8988T (cell line): ENCODE measurements at places on chromosomes 2 and 18.
A peak's percentile ranks its signal among the peaks of the same experiment; 100 is the strongest.

DNA sequence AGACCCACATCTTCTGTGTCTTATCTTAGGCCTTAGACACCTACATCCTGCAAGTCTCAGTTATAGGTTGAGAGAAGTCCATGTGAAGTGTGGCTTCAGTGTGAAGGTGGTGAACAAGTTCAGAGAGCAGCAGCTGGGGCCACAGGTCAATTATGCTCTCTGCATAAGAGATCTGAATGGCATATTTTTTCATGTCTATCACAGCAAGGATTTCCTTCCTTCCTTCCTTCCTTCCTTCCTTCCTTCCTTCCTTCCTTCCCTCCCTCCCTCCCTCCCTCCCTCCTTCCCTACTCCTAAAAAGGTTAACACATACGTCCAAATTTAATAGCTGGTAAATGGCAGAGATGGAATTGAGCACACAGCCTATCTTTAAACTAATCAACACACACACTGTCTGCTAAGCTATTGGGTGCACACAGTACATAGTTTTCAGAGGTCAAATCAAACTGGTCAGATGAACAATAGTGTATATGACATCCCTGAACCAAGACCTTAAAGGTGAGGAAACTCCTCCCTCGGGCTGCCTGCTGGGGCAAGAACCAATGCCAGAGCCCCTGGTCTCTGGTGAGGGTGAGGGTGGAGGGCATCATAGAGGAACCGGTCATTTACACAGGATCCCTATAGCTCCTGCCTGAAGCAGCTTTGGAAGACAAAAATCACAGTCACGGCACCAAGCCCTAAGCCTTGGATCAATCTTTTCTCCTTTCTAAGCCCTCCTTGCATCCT is 240.9 kb downstream of the ICOS start:
- no peak for DNase-seq

- no peak for DNase-seq
Observed at GRCh38 chr2:23772684-23773083, 154.2 kb downstream of the ATAD2B start.

- DNase-seq: no peak
Observed at GRCh38 chr18:28005164-28005563, 171.8 kb downstream of the CDH2 start.

- no peak for DNase-seq
Observed at GRCh38 chr18:79726721-79727120, 47.1 kb downstream of the CTDP1 start.

DNA sequence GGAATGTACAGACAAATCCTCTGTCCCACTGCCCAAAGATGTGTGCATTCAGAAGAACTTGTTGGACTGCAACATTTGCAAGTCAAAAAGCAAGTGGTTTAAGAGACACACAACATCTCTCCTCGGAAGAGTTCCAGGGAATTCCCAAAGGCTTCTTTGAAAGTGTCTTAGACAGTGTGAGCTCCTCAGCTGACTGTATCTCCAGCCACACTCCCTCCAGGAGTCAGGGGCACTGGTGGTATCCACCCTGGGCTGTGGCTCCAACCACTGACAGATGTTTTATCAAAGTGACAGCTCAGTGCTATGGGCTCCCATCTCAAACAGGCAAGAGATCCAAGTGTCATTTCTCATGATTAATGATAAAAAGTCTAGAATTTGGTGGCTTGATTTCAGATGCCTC is 48.5 kb downstream of the ALK start:
- no peak for DNase-seq

- DNase-seq: no peak
Observed at GRCh38 chr2:237326266-237327171, 87.4 kb downstream of the COL6A3 start.

DNA sequence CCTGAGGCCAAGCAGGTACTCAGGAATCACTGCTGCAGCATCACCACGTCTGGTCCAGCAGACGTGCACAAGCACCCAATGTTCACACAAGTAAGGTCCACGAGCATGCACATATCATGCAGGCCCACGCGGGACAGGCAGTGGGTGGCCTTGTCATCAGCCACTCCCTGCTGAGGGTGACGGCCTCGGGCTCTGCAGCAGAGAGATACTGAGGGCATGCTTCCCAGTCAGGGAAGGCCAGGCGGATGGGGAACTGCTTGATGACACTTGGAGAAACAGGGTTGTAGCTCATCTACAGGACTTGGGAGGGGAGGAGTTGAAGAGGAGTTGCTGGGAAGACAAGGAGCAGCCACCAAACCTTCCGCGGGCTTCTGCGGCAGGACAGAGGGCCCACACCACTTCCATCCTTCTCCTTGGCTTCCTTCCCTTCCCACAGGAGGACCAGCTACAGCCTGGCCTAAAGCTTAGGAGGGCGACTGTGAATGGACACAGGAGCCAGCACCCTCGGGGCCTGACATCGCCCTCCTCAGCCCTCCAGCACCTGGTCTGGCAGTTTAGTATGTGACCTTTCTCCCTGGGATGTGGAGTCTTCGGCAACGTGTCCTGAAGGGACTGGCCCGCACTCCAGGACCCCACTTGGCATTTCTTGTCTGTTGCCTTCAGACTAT is 15.2 kb downstream of the MFSD2B start:
- DNase-seq: no peak

DNA sequence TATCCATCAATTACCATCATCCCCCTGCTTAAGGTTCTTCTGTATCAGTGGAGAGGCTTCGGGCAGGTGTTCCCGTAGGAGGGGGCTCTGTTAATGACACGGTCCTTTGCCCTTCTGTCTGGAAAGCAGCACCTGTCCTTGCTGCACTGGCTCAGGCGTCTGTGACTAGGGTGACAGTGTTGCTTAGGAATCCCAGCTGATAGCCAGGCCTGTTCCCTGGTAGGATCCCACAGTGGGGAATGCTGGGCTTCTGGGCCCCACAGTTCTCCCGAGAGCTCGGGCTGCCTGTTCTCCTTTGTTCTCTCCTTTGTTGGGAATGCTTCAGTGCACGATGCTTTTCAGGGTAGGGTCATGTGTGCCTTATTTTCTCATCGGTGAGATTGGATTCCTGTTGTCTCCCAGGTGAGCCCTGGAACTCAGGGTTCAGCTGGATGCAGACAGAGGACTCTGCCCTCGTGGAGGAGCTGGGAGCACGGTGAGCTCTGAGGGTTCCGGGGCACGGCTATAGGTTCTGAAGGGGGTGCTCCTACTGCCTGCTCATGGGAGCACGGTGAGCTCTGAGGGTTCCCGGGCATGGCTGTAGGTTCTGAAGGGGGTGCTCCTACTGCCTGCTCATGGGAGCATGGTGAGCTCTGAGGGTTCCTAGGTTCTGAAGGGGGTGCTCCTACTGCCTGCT is 9.6 kb downstream of the SNTG2 start:
- no peak for DNase-seq

- no peak for DNase-seq
Observed at GRCh38 chr2:188784269-188784762, 189.9 kb upstream of the COL3A1 start.

DNA sequence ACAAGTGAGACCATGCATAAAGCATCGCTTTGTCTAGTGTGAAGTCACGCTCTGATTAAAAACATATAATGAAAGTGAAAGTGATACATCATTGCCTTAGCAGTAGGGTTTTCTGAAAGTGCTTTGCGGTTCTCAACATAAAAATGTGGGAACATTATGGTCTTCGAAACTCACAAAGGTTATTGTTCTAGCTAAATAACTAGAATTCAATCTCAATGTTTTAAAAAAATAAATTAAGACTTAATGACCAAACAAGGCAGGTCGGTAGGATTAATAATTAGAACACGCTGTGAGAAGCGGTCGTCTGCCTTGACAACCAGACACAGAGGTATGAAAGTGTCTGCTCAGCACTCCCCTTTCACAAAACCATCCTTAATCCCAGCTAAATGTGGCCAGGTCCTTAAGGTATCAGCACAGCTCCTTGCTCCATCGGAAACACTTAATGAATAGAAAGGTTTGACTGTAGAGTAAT is 42.2 kb downstream of the KLHL14 start:
- no peak for DNase-seq

DNA sequence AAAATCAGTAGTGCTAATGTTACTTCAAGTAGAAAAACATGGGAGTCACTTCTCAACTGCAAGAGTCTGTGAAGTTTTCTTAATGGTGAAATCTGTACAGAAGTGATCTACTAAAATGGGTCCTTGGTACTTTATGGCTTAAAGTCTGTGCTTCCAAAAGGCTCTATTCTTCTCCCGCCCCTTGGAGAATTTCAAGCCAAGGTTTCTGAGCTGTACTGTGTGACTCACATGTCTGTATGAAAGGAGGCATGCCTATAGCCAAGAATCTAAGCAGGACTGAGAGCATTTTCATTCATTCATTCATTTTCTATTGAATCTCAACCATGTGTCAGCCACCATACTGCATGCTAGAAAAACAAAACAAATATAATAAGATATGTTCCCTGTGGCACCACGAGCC is 19.8 kb upstream of the DDX18 start:
- DNase-seq: no peak

GRCh38 chr2:37890893-37891495 is 34.1 kb upstream of the RMDN2 start:
- peak; percentile 65 for DNase-seq

DNA sequence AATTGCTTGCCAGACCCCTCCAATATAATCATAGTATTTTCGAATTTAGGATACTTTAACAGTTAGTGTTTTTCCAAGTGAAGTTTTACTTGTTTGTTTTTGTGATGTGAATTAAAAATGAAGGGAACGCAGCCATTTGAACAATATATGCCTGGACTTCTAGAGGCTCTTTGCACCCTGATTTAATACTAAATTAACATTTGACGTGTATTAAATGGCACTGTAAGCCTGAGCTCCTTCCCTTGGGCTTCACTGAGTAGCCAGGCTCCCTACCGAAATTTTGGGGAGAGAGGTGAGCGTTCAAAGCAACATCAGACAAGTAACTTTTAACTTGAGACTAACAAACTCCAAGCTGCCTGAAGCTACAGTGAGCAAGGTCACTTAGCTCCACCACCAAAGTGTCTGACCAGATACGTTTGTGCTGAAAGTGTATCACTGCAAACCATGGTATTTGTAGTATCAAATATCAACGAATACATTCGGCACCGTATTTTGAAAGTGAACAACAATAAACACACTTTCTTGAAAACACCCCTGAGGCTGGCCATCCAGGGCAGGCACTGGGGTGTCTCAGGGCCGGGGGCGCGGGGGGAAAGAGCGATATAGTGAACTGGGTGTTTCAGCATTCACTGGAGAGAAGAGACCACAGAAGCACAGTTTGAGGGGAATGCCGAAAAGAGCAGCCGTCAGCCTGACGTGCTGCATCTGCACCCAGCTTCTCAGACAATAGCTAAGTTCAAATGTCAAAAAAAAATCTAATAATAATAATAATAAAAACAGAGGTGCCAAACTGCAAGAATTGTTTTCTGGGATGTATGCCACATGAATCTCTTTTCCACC is 7.7 kb upstream of the POU3F3 start:
- no peak for DNase-seq

DNA sequence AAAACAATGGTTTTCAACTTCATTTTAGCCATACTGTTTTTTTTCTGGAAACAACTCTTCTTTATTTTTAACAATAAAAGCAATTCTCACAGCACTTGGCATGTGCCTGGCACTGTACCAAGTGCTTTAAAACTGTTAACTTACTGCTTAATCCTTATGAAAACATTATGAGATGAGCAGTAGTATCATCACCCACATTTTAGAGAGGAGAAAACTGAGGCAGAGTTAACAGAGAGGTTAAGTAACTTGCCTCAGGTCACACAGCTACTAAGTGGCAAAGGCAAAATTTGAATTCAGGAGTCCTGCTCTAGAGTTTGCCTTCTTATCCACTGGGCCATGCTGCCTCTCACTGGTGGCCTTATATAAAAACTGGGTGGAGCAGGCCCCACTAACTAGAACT is 23.2 kb downstream of the CTIF start:
- DNase-seq: no peak

DNA sequence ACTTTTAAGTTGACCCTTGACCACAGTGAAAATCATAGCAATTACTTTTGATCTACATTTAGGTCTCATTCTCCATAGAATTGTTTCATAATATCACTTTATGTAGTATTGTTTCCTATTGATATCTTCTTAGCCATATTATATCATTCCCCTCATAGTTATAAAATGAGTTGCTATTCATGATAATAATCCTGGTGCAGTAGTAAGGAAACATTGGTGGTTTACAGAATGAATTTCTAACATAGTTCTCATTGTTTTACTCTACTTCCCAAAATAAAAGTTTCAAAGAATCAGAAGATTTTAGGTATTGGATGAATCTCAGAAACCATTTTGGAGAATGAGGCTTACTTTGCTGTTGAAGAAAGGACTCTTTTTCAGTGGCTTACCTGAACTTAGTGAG is 246.0 kb downstream of the PARD3B start:
- DNase-seq: no peak

DNA sequence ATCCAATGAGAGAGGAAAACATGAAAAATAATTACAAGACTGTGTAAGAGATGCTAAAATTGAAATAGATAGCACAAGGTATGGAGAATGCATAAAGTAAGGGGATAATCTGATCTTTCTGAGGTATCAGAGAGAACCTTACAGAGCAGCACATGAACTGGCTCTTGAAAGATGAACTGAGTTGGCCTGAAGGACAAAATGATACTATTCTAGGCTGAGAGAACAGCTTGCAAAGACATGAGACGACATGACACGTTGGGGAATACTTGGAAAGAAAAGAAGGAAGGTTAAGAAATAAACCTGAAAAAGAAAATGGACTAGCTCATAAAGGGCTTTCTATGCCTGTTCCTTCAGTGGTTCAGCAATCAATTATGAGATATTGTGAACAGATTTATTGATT is 152.7 kb upstream of the MYO3B start:
- DNase-seq: no peak

DNA sequence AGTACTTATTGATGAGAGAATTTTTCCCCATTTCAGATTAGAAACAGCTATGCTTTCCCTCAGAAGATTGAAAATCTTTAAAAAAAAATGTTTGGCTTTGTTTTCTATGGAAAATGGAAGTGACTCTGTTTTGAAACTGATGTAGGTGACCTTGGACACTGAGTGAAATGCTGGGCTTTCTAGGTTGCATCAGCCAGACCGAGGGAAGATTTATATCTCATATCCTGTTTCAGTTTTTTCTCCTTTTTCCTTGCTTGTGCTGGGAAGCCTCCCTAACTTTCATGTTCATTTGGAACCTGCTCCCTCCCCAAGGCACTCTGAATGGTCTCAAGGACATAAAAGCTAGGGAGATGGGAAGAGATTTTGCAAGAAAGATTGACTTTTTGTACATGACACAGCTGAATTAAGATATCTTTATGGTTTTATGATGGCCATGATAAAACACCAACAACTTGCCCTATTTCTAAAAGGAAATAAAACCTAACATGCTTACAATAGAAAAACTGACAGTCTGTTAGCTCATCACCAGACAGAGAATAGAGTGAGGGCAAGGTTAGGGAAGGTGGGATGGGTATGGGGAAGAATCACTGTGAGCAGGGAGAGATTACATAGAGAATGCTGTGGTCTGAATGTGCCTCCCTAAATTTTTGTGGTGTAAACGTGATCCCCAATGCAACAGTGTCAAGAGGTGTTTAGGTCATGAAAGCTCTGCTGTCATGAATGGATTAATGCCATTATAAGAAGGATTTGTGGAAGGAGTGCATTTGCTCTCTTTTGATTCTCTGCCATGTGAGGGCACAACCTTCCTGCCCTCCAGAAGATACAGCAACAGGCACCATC is 249.7 kb downstream of the TPGS2 start:
- DNase-seq: no peak

GRCh38 chr2:238138331-238139195 is at the start of gene KLHL30:
TSS of gene KLHL30 (plus strand) at chr2:238138668. CDS start at chr2:238140755, 2,087 bp downstream.
- DNase-seq: no peak

GRCh38 chr18:34976534-34976898 is 64.7 kb upstream of the MAPRE2 start:
- DNase-seq: no peak

GRCh38 chr2:51790854-51791253 is 758.9 kb upstream of the NRXN1 start:
- no peak for DNase-seq

- DNase-seq: no peak
Observed at GRCh38 chr2:29485631-29486030, 370.4 kb downstream of the CLIP4 start.
